ENCODE measurements at places on chromosomes 5 and 9. TPM values are rescaled to one million over a fixed set of nuclear protein-coding genes. Genes with fewer than 3 reads are reported as not detected.

GRCh38 chr5:14928661-14929060, 57.1 kb upstream of the ANKH start:
- no peaks in the 10 kb centered on the region for H3K4me1 ChIP-seq
- H3K27ac ChIP-seq, result no peak overlapping the region
- no peak for DNase-seq
- no peaks in the 10 kb centered on the region for H3K27me3 ChIP-seq
- no peaks in the 10 kb centered on the region for H3K36me3 ChIP-seq
- H3K4me3 ChIP-seq, result no peak overlapping the region

GRCh38 chr5:133489632-133490031, 122.7 kb downstream of the FSTL4 start:
- H3K36me3 ChIP-seq, result no peaks in the 10 kb centered on the region
- no peak overlapping the region for H3K27ac ChIP-seq
- peaks cover 5% of the 10 kb centered on the region for H3K4me1 ChIP-seq
- no peak for DNase-seq

DNA sequence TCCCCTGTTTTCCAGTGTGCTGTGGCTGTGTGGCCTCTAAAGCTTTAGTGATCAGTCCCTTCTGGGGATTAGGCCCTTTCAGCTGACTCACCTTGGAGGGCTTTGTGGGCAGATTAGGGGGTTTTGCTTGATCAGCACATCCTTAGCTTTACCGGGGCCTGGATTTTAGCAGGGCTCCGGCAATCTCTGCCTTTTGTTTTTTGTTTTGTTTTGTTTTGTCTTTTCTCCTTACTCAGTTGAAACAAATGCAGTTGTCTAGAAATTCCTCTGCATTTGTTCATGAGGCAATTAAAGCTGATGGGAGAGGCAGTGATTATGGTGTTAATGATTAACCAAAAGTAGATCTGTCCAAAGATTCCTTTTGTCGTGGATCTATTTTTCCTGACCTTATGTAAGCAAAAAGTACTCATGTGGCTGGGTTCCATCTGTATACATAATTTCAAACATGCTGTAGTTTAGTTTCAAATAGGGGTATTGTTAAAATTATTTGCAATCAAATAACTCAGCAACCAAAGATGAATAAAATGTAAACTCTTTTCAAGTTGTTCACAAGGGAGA, 5.2 kb upstream of the TDRD7 start:
- H3K4me1 ChIP-seq, result peaks cover 12% of the 10 kb centered on the region
- no peak overlapping the region for H3K4me3 ChIP-seq
- DNase-seq, result no peak
- H3K36me3 ChIP-seq, result no peaks in the 10 kb centered on the region
- no peak overlapping the region for H3K27ac ChIP-seq

GRCh38 chr5:171965745-171966144, 40.7 kb downstream of the FBXW11 start:
- H3K4me1 ChIP-seq, result peaks cover 70% of the 10 kb centered on the region
- H3K36me3 ChIP-seq, result peaks cover 4% of the 10 kb centered on the region
- H3K4me3 ChIP-seq, result no peak overlapping the region

GRCh38 chr9:115340314-115340713, 222.4 kb upstream of the TNC start:
- no peak overlapping the region for H3K27ac ChIP-seq
- no peak for DNase-seq
- peaks cover 11% of the 10 kb centered on the region for H3K4me1 ChIP-seq
- 0 out of 2 replicates have a peak, but pooled peaks cover 2% of the 10 kb centered on the region for H3K36me3 ChIP-seq
- no peaks in the 10 kb centered on the region for H3K27me3 ChIP-seq

GRCh38 chr9:136024696-136025316, 63.6 kb upstream of the UBAC1 start:
- peak; percentile 12 for DNase-seq
- H3K4me3 ChIP-seq, result no peak overlapping the region
- H3K4me1 ChIP-seq, result peaks cover 24% of the 10 kb centered on the region

DNA sequence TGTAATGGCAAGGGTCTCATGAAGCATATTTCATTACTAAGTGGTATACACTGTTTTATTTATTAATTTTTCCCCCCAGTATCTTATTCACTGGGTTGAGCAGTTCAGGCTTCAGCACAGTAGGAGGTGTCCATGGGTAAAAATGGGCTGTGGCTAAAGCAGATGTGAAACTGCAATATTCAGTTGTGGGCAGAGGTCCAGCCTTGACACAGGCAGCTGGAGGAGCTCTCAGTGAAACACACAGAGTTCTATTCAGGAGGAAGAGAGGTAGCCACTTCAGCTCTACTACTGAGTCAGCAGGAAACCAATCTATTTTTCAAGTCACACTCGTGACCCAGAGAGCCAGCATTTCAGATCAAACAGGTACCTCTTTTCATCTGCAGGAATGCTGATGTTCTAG, 418.3 kb downstream of the CDH10 start:
- no peak overlapping the region for H3K4me3 ChIP-seq
- no peaks in the 10 kb centered on the region for H3K27me3 ChIP-seq
- H3K27ac ChIP-seq, result no peak overlapping the region

GRCh38 chr9:12765088-12765798, 9.6 kb upstream of the LURAP1L start:
- H3K36me3 ChIP-seq, result no peaks in the 10 kb centered on the region
- H3K27me3 ChIP-seq, result no peaks in the 10 kb centered on the region
- H3K4me3 ChIP-seq, result no peak overlapping the region
- H3K4me1 ChIP-seq, result peaks cover 13% of the 10 kb centered on the region

DNA sequence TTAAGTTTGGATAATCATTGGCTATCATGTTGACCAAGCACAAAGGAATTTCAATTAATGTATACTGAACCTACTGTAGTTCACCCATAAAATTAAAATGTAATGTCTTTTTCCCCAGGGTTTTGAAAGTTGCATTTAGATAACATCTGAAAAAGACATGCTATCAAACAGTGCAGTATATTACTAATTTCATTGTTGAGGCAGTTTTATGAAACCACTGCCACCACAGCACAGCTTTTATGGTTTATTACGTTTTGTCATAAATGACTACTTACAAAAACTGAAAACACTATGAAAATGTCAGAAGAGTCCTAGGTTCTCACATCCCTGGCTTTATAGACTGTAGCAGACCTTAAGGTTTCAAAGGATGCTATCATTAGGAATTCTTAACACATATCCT, 32.0 kb upstream of the HAPLN1 start:
- DNase-seq, result no peak
- no peaks in the 10 kb centered on the region for H3K4me1 ChIP-seq
- peaks cover 10% of the 10 kb centered on the region for H3K36me3 ChIP-seq
- H3K27ac ChIP-seq, result no peak overlapping the region
- no peaks in the 10 kb centered on the region for H3K27me3 ChIP-seq
- no peak overlapping the region for H3K4me3 ChIP-seq

GRCh38 chr9:22142671-22143070, 133.6 kb upstream of the CDKN2B start:
- no peaks in the 10 kb centered on the region for H3K4me1 ChIP-seq
- no peak overlapping the region for H3K4me3 ChIP-seq
- H3K27ac ChIP-seq, result no peak overlapping the region
- no peaks in the 10 kb centered on the region for H3K36me3 ChIP-seq
- DNase-seq, result no peak

GRCh38 chr5:134464988-134465815, 53.5 kb upstream of the CDKN2AIPNL start:
- H3K27ac ChIP-seq, result no peak overlapping the region
- no peaks in the 10 kb centered on the region for H3K36me3 ChIP-seq
- H3K4me1 ChIP-seq, result peaks cover 20% of the 10 kb centered on the region

DNA sequence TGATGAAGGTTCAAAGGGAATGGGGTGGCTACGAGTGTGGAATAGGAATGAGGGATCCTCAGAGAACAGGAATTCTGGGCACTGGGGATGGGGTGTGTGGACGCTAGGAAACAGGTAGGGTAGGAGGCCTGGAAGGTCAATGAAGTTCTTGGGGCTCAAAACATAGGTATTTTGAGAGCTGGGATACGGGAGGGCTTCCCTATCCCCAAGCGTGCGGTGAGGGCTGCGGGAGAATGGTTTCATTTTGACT, 718 bp downstream of the QSOX2 start:
- peaks cover 7% of the 10 kb centered on the region for H3K27me3 ChIP-seq
- no peak for DNase-seq
- H3K36me3 ChIP-seq, result no peaks in the 10 kb centered on the region
- peak overlapping the region; percentile 76 for H3K27ac ChIP-seq

DNA sequence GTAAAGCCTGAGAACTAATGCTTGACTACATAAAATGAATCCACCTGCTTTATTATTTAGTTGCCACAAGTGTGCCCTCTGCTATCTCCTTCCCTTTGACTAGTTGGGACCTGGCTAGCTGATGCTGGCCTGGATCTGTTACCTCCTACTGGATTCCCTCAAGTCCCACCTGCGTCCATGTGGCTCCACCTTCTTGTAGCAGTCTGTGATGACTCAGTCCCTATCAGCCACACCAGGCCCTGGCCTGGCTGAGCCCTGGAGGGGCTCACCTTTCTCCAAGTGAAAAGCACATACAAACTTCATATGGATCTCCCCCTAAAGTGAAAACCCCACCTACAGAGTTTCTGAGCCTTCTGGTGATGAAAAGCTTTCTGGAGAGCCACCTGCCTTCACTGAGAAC, 611.4 kb downstream of the SEMA5A start:
- H3K36me3 ChIP-seq, result no peaks in the 10 kb centered on the region
- no peaks in the 10 kb centered on the region for H3K4me1 ChIP-seq
- H3K27me3 ChIP-seq, result no peaks in the 10 kb centered on the region
- no peak overlapping the region for H3K27ac ChIP-seq
- H3K4me3 ChIP-seq, result no peak overlapping the region

Gene CORO2A
- 32.5 TPM for total RNA-seq

Gene PTGDS
- 2.9 TPM for total RNA-seq

Measured in WTC11 (cell line).